Activated CD4-positive, alpha-beta T cell treated with anti-CD3 and anti-CD28 coated beads, Interleukin-2, amount 50 U/mL, for 4 hours (primary cell): ENCODE measurements at places on chromosomes 1 and 21.
A peak's percentile ranks its signal among the peaks of the same experiment; 100 is the strongest.

- DNase-seq, result peak; percentile 53
Observed at GRCh38 chr1:156848461-156849150, 10.3 kb downstream of the INSRR start.

DNA sequence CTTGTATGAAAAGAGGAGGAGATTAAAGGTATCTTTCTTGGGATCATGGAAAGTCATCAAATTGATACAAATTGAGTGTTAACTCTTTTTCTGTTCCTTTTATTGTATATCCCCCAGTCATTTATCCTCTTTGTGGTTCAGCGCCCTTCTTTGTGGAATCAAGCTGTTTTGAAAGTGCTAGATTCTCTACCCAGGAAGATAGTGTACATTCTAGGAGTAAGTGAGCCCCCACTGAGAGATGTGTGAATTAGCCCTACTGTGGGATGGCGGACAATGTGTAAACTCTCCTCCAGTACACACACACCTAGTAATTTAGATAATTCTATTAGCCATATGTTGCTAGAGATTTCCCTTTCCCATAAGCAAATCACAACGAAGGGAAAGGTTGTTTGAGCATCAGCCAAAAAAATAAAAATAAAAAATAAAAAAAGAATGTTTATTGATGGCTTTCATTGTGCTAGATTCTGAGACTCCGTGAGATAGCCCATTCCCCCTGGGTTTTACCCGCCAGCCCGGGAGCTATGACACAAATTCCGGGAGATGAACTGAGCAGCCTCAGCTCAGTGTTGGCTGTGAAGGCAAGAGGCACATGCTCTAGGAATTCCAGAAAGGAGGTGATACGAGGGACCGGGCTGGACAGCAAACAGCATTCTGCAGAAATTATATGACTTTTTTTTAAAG is 378.4 kb upstream of the RUNX1 start:
- DNase-seq, result no peak

GRCh38 chr21:41133874-41134522 is 34.0 kb upstream of the BACE2 start:
- no peak for DNase-seq

DNA sequence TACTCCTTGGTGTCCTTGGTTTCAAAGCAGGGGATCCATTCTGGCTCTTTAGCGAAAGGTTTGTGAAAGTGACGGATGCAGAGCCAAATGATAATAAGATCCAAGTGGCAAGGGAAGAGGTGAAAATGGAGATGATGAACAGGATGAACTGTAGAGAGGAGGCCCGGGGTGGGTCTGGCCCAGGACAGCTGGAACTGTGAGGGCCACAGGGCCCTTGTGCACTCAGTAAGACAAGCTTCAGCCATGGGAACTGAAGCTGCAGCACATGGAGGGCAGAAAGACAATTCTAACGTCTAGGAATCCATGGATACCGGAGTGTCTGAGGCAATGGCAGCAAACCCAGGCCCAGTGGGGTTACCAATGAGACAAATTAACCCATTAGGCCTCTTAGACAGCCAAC is 4.8 kb downstream of the KCNA2 start:
- no peak for DNase-seq

- DNase-seq, result no peak
Observed at GRCh38 chr1:236099355-236099974, 34.6 kb upstream of the NID1 start.

DNA sequence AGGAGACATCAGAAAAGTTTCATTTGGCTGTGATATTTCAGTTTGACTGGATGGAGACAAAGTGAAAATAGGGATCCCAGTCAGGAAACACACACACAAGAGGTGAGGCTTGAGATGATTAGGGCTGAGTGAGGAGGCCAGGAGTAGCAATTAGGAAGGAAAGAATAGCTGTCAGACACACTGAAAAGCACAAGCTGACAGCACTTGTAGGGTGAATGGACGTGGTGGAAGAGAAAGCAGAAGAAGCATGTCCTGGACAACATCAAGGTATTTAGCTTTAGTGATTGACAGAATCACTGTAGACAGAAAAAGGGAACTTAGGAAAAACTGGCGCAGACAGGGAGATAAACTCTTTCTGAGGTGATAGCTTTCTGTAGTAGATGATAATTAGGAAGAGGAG is 347.7 kb downstream of the TGFB2 start:
- no peak for DNase-seq

DNA sequence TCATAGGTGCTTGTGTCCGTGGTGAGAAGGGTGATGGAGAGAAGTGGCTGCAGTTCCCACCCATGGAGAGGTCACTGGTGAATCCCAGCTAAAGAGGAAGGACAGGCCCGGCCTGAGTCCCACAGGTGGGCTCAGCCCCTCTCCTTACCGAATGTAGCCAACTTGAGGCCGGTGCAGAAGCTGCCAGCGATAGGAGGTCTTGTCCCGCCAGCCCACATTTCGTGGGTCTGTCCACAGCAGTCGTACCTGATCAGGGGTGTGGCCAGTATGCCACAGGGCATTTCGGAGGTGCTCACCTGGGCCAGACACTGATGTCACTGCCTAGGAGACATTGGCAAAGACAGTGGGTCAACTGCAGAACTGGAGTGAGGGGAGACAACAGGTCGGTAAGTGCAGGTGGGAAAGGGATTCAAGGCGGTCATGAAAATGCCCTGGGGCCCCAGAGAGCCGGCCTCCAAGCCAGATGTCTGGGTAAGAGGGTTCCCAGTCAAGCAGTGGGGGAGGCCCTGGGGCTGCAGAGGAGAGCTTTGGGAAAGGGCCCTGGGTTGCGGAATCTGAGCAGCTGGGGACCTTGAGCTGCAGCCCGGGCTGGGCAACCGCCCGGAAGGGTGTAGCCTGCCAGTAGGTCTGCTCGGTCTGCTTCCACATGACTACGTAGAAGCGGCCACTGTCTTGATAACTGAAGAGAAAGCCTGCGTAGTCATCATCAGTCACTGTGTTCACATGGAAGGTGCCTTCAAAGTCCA is 10.6 kb downstream of the THBS3 start:
- DNase-seq, result no peak

DNA sequence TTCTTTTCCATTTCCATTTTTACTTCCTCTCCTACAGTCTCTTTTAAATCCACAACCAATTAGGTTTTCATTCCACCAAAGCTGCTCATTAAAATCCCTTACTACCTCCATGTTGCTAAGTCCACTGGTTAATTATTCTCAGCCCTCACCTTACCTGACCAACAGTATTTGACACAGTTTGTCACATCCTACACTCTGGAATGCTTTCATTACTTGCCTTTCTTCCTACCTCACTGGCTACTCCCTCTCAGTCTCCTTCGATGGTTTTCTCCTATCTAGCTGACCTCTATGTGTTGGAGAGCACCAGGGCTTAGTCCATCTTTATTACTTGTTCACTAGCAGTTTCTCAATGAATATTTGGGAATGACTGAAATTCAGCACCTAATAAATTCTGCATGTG is 78.6 kb downstream of the NME7 start:
- no peak for DNase-seq

DNA sequence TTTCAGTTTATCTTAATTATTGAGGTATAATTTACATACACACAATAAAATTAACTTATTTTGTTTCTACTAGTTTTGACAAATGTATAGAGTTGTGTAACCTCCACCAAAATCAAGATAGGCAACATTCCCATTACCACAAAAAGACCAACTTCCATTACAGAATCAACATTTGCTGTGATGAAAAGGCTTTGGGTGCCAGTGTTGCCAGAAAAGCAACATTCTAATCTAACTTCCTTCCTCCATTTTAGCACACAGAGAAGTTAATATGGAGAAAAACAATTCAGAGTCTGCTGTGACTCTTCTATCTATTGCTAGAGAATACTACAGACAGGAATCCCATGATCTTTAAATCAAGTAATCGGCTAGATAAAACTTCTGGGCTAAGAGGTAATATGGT is 245.3 kb downstream of the RERE start:
- no peak for DNase-seq

DNA sequence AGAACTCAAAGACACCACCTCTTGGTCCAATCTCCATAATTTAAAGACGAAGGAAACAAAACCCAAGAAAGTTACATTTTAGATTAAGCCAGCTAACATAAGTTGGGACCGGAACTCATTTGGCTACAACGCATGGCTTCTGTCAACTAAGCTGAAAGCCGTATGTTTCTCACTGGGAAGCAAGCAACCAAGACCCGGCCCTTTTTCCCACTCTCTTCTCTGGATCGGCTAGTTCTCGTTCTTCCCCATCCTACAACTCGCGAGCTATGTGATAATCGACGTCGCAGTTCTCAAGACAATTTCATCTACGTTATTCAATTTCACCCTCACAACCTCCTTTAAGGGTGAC is 601 bp downstream of the CCT8 start:
- no peak for DNase-seq

- no peak for DNase-seq
Observed at GRCh38 chr1:160134791-160135572, 16.4 kb upstream of the ATP1A4 start.

DNA sequence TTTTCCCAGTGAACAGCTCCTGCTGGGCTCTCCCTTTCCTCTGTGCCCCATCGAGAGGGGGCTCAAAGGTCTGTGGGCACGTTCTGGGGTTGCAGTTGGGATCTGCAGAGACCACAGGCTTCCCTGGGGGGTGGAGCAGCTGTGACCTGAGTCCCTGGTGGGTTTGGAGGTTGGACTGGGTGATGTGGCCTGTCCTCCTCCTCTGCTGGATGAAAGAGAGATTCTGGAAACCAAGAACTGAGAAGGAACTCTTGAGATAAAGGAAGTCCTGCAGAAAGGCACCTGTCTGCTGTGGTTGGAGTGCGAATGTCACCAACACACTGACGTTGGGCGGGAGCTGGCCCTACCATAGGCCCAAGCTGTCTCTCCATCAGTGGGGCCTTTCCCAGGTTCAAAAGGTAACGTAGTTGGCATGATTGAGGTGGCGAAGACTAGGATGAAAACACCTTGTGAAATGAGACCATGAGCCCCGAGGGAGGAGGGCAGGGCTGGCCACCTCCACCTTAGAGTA is 35.8 kb upstream of the ETV3 start:
- DNase-seq, result no peak

DNA sequence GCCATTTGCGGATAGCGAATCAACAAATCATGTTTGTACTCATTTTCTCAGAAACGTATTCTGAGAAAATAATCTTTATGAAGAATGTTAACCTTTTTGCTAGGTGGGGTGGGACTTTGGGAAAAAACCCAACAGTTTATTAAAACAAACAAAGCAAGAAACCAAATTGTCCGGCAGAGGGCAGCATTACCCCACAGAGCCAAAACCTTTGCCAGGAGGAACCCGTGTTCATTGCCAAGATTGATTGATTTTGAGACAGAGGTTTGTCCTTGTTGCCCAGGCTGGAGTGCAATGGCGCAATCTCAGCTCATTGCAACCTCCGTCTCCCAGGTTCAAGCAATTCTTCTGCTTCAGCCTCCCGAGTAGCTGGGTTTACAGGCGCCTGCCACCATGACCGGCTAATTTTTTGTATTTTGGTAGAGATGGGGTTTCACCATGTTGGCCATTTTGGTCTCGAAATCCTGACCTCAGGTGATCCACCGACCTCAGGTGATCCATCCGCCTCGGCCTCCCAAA is 70.8 kb upstream of the RHOU start:
- peak; percentile 81 for DNase-seq

DNA sequence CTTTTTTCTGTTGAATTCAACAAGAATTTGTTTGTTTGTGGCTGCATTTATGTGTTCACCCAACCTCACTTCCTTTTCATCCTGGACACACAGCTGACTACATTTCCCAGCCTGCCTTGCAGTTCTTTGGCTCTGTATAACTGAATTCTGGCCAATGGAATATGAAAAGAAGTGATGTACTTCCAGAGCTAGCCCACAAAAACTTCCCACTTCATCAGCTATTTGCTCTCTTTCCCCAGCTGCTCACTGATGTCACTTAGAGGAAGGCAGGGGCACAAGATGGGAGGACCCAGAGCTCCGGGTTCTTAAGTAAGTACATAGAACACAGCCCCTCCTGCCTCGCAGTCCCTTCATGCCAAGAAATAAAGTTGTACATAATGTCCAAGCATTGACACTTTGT is 235.0 kb upstream of the FGGY start:
- no peak for DNase-seq

GRCh38 chr1:87757676-87758075 is 429.0 kb downstream of the LMO4 start:
- no peak for DNase-seq
